Stimulated activated CD4-positive, alpha-beta T cell treated with anti-CD3 and anti-CD28 coated beads, TNF-alpha, amount 100 ng/mL, for 4 hours (primary cell): ENCODE measurements at places on chromosomes 11 and 22.

DNA sequence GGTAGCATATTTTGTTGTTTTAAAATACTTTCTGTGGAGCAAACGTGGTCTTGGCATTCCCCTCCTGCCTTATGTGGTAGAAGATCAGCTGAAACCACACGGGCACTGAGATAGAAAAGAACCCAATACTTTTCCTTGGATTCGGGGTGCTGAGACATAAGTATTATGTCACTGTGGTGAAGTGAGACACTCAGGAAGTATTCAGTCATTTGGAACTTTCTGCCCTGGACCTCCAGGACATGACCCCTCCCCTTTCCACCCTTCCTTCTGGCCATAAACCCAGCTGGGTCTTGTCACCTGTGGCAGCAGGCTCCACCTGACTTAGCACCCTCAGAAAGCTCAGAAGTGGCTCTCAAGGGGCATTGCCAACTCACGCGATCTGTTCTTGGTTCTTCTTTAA, 123.4 kb downstream of the SWAP70 start:
- no peak for DNase-seq

GRCh38 chr22:48493733-48494132, 1333.9 kb downstream of the BRD1 start:
- DNase-seq = no peak

- DNase-seq = no peak
Measured at GRCh38 chr11:32072872-32073643, 17.8 kb upstream of the RCN1 start.

- no peak for DNase-seq
Measured at GRCh38 chr11:8232849-8233606, 30.6 kb downstream of the LMO1 start.

DNA sequence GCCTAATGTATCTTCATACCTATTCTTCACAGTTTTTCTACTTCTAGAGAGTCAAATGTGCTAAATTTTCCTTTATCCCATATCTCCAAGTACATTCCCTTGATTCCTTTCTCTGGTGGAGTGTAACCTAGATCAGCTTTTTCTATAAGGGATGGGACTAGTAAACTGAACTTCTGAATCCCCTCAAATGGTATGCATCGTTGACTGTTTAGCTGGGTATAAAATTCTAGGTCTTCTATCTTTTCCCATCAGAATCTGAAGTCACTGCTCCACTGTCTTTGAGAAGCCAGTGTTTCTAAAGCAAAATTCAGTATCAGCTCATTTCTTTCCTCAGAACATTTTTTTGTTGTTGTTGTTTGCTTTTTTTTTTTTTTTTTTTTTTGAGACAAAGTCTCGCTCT, 1256.8 kb downstream of the BRD1 start:
- DNase-seq = no peak

- no peak for DNase-seq
Measured at GRCh38 chr11:94402355-94402754, 1.1 kb upstream of the GPR83 start.

- no peak for DNase-seq
Measured at GRCh38 chr11:6608011-6608410, 4.0 kb downstream of the TAF10 start.
